Activated CD4-positive, alpha-beta T cell treated with anti-CD3 and anti-CD28 coated beads, Interleukin-2, Interleukin-6, amounts not matched to agents 100 ng/mL and 50 ng/mL, durations not matched to agents 16 hours and 8 hours (primary cell): ENCODE measurements at places on chromosomes 12 and 14.
A peak's percentile ranks its signal among the peaks of the same experiment; 100 is the strongest.

DNA sequence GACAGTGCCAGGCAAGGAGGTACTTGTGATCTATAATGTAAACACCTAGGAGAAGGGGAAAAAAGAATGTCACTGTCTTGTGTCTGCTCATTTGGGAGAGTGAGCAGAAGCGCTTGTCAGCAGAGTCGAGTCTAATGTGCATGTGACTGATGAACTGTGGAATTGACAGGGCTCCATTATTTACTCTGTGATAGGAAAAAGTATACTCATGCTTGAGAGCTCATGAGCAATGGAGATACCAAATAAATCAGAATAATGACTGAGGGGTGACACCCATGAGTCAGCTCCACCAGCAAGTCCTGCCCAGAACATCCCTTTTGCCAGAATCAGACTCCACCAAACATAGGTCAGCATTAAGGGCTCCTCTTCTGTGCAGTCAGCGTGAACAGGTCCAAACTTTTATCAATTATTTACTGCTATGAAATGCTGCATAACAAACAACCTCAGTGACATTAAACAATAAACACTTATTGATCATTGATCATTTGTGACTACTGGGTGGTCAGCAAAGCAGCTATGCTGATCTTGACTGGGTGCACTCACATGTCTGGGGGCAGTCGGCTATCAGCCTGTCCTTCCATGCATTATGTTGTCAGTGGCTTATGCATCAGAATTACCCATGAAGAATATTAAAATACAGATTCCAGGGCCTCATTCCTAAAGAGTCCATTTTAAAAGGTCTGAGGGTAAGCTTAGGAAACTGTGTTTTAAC, 29.2 kb upstream of the WSCD2 start:
- DNase-seq, result no peak

GRCh38 chr14:75018694-75019093, 16.0 kb downstream of the EIF2B2 start:
- DNase-seq, result no peak

DNA sequence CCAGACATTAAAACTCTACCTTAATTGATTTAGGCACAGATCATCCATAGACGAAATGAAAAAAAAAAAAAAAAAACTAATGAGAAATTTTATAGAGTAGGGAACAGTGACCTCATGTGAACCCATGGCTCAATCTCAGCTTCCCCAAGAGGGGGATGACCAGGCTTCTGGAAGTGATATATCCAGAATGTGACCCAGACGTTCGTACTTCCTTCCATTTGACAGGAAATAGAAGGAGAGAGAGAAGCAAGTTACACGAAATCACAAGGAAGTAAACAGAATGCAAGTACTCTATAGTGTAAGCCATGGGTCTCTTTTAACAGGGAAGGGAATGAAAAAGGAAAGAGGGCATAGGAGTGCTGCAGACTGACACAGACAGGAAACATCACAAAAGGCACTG, 10.1 kb downstream of the FOXN3 start:
- no peak for DNase-seq

DNA sequence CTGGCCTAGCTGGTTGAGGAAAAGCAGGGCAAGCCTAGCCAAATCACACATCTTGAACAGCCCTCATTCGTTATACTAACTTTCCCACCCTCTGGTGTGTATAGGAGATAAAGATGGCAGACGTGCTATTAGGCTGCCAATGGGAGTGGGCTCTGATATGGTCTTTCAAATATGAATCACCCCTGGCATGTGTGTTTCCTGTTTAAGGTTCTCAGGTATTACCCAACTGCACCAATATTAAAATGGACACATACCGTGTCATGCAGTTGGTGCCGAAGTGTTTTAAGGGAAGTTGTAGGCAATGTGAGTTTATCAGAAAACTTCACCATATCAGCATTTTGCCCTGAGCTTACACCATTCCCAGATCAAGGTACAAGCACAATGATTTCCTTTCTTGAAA, 33.4 kb downstream of the CHST11 start:
- no peak for DNase-seq

DNA sequence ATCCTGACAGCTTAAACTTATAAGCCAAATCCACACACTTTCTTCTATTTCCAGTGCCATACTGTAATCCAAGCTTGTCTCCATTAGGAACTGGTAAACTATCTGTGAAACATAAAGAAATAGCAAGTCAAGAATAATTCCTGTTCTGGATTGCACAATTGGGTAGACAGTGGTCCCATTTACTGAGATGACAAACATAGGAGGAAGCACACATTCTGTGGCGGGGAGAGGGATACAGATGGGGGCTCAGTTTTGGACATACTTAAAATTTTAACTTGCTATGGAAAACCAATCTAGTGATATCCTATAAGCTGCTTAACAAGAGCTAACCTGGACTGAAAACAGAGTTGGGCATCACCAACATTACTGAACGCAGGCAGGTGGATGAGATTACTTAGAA, 16.3 kb downstream of the MAP4K5 start:
- no peak for DNase-seq

- DNase-seq, result peak; percentile 69
Measured at GRCh38 chr14:49497725-49498348, 88.3 kb downstream of the RPS29 start.

DNA sequence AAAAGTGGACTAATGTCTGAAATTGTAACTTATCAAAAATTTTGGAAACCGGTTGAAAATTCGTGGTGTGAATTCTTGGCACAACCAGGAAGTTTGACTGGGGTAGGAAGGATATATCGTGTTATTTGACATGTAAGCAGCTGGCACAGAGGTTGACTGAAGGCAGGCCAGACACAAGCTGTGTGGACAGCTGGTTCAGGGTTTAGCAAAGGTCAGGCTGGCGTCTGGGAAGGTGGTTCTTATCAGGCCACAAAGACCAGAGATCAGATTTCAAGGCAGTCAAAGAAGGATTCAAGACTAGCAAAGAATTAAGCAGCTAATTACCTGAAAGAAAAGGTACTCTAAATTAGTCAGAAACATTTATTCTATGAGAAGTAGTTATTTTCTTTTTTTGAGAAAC, 450.2 kb upstream of the MDGA2 start:
- DNase-seq, result no peak

DNA sequence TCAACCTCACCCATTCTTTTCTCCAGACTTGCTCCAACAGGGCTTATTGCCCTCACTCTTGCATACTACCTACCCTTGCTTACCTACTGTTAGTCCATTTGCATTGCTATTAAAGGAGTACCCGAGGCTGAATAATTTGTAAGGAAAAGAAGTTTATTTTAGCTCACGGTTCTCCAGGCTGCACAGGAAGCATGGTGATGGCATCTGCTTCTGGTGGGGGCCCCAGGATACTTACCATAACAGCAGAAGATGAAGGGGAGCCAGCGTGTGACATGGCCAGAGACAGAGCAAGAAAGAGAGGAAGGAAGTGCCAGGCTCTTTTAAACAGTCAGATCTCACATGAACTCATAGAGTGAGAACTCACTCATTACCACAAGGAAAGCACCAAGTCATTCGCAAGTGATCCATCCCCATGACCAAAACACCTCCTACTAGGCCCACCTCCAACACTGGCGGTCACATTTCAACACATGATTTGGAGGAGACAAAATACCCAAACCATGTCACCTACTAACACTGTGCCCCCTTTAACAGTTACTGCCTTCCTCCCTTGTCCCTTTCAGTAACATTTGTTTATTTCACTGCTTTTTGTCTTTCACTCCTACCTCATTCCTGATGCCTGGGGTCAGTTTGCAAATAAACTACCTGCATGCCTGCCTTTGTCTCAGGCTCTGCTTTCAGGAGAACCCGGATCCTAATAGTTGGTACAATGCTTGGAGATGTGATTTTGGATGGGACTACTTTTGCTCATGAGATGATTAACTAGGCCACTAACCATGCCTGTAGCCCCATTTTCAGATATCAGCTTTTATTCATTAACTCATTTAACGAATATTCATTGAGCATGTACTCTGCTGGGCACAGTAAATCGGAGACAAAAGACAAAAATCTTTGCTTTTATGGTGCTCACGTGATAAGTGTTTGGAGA, 41.6 kb upstream of the CSRP2 start:
- DNase-seq, result peak; percentile 21

DNA sequence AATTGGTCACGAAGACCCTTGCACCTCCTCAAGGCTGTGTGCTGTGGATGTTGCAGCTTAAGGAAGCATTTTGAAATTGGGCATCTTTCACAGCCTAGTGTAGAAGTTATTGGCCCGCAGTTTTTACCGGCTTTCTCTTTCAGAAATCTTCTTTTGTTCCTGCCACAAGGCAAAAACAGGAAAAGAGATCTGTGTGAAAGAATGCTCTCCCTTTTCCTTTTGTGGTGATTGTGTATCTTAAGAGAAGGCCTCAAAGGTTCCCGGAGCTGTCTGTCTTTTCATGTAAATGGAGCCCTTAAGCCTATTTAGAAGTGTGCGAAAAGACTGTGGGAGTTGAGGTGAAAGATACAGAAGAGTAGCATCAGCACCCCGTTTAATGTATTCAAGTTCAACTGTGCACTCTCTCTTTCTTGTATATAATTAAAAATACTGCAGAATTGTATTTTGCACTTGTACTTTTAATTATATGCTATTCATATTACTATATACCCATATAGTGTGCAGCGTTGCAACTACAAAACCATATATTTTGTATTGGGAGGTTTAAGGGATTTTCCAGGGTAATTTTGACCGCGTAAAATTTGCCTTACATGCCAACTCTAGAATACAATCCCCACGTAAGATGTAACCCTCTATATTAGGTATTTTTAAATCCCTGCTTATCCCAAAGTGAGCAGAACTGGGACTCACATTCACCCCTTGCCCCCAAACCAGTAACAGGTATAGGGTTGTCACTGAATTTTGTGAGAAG, 441.7 kb downstream of the RAD51B start:
- DNase-seq, result no peak

DNA sequence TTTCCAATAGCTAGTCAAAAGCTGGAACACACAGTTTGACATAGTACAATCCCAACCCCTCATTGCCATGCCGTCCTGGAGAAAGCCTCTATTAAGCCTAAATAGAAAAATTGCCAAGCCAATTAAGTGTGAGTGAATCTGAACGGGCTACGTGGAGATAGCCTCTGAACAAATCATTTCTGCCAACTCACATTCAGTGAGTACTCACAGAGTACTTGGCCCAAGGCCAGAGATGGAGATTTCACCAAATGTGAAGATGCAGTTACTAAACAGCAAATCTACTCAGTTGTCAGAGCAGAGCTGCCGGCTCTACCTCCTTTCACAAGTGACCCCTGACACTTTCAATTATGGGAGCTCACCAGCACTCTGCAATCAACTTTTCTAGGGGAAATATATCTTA, 350.0 kb downstream of the GALC start:
- DNase-seq, result no peak

DNA sequence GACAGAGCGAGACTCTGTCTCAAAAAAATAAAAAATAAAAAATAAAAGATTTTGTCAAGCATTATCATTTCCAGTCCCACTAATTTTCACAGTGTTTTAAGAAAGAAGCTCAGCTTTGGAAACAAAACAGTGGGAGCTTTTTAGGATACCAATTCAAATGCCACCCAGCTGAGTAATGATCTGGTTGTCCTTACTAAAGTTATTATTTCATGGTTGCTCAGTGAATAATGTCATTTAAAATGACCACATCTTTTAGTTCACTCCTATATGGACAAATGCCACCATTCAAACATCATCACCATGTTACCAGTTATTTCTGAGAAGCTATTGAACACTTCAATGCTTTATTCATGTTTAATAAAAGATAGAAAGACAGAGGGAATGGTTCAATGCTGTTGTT, 365.0 kb downstream of the CCER1 start:
- DNase-seq, result no peak

- DNase-seq, result peak; percentile 79
Measured at GRCh38 chr12:47085815-47086252, 6.1 kb upstream of the AMIGO2 start.

DNA sequence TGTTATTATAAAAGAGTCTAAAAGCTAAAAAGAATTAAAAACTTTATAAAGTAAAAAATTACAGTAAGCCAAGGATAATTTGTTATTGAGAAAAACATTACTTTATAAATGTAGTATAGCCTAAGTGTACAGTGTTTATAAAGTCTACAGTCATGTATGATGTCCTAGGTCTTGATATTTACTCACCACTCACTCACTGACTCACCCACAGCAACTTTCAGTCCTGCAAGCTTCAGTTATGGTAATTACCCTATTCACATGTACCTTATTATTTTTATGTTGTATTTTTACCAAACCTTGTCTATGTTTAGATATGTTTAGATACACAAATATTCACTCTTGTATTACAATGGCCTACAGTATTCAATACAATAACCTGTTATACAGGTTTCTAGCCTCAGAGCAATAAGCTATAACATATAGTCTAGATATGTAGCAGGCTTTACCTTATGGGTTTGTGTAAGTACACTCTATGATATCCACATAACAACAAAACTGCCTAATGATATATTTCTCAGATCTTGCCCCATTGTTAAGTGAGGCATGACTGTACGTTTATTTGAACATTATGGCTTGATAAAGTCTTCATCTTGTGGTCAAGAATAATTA, 113.7 kb upstream of the KITLG start:
- DNase-seq, result no peak

GRCh38 chr12:86572455-86572854, 316.3 kb upstream of the MGAT4C start:
- DNase-seq, result no peak
